ENCODE measurements at places on chromosomes 2 and 18. TPM values are rescaled to one million over a fixed set of nuclear protein-coding genes. Genes with fewer than 3 reads are reported as not detected.

GRCh38 chr2:86807468-86808275, 17.0 kb upstream of the CD8A start:
- H3K27me3 ChIP-seq = peaks cover 8% of the 10 kb centered on the region
- peak; percentile 57 for DNase-seq
- H3K36me3 ChIP-seq = no peaks in the 10 kb centered on the region
- peak overlapping the region; percentile 46 for H3K4me3 ChIP-seq

- H3K36me3 ChIP-seq = no peaks in the 10 kb centered on the region
- H3K4me3 ChIP-seq = no peak overlapping the region
- no peak overlapping the region for H3K27ac ChIP-seq
Observed at GRCh38 chr2:144227427-144228105, 292.4 kb downstream of the ZEB2 start.

GRCh38 chr18:9135912-9136314, 668 bp upstream of the ANKRD12 start:
- H3K27ac ChIP-seq = peak overlapping the region; percentile 92
- DNase-seq = peak; percentile 70
- H3K4me1 ChIP-seq = peaks cover 4% of the 10 kb centered on the region
- H3K4me3 ChIP-seq = peak overlapping the region; percentile 77

DNA sequence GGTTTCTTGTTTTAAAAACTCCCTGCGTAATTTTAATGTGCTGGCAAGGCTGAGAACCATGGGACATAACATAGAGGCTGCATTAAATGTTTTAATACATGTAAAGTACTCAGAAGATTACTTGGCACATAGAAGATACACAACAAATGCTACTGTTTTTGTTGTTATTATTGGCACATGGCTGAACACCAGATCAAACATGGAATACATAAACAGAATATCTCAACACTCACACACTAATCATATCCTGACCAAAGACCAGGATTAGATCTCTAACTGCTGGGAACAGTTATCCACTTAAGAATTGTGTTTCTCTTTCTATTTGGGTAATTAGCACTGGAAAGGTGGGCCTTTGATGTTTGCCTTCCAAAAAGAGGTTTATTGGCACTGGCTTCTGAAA, 69.3 kb downstream of the KCNE4 start:
- H3K27me3 ChIP-seq = no peaks in the 10 kb centered on the region
- no peaks in the 10 kb centered on the region for H3K4me1 ChIP-seq
- no peak for DNase-seq

GRCh38 chr2:27081984-27082772, 3.8 kb downstream of the EMILIN1 start:
- no peaks in the 10 kb centered on the region for H3K27me3 ChIP-seq
- no peak overlapping the region for H3K4me3 ChIP-seq
- peaks cover 9% of the 10 kb centered on the region for H3K4me1 ChIP-seq
- H3K36me3 ChIP-seq = no peaks in the 10 kb centered on the region

GRCh38 chr18:22914633-22915032, 18.5 kb upstream of the RBBP8 start:
- no peaks in the 10 kb centered on the region for H3K36me3 ChIP-seq
- no peak for DNase-seq
- no peak overlapping the region for H3K27ac ChIP-seq
- H3K4me3 ChIP-seq = no peak overlapping the region
- no peaks in the 10 kb centered on the region for H3K27me3 ChIP-seq

DNA sequence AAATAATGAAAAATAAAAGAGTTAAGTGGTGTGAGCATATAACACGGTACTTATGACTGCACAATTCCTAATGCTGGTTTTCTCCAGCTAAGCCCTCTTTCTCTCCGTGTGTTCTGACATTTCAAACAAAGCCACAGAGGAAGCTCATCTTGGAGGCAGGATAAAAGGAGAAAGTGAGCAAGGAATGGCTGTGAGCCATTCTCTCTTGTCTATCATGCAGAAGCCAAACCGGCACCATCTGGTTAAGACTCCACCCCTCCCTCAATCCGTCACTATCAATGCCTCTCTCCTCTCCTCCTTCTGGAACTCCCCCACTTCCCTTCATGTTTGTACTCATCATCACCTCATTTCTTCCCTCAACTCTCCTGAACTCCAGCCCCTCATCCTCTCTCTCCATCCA, 210.4 kb downstream of the TMEM163 start:
- H3K4me1 ChIP-seq = no peaks in the 10 kb centered on the region
- no peaks in the 10 kb centered on the region for H3K36me3 ChIP-seq
- H3K27me3 ChIP-seq = no peaks in the 10 kb centered on the region
- no peak overlapping the region for H3K27ac ChIP-seq
- H3K4me3 ChIP-seq = no peak overlapping the region

- H3K4me3 ChIP-seq = no peak overlapping the region
- H3K27me3 ChIP-seq = no peaks in the 10 kb centered on the region
- no peak overlapping the region for H3K27ac ChIP-seq
- H3K4me1 ChIP-seq = no peaks in the 10 kb centered on the region
- no peaks in the 10 kb centered on the region for H3K36me3 ChIP-seq
Observed at GRCh38 chr2:38038682-38039081, 37.3 kb downstream of the CYP1B1 start.

GRCh38 chr2:169131587-169132512, 62.5 kb downstream of the DHRS9 start:
- no peak overlapping the region for H3K27ac ChIP-seq
- no peaks in the 10 kb centered on the region for H3K36me3 ChIP-seq
- no peak for DNase-seq
- no peaks in the 10 kb centered on the region for H3K4me1 ChIP-seq
- no peak overlapping the region for H3K4me3 ChIP-seq

DNA sequence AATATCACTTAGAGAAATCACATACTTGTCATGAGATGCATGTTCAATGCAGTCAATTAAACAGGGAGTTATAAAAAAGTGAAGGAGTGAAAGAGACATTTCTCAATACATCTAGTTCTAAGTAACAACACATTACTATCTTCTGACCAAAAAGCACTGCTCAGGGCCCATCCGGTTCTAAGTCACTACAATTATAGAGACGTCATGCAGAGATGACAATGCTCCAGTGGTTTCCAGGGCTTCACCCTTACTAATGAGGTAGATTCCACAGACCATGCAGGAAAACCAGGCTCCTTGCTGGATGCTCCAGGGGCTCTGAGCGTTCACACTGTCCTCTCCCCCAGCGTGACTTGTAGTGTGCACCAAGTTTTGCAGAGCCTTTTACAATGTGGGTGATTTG, 88.0 kb downstream of the FTCDNL1 start:
- no peak for DNase-seq
- H3K27ac ChIP-seq = no peak overlapping the region
- no peaks in the 10 kb centered on the region for H3K27me3 ChIP-seq
- no peak overlapping the region for H3K4me3 ChIP-seq
- H3K36me3 ChIP-seq = no peaks in the 10 kb centered on the region

- no peaks in the 10 kb centered on the region for H3K27me3 ChIP-seq
- no peaks in the 10 kb centered on the region for H3K4me1 ChIP-seq
- H3K36me3 ChIP-seq = no peaks in the 10 kb centered on the region
Observed at GRCh38 chr18:5285326-5285725, 10.2 kb downstream of the ZBTB14 start.

- no peak for DNase-seq
- no peak overlapping the region for H3K4me3 ChIP-seq
- no peak overlapping the region for H3K27ac ChIP-seq
- H3K36me3 ChIP-seq = no peaks in the 10 kb centered on the region
- no peaks in the 10 kb centered on the region for H3K27me3 ChIP-seq
Observed at GRCh38 chr2:108169982-108170625, 69.7 kb upstream of the SULT1C3 start.

- no peak overlapping the region for H3K27ac ChIP-seq
- H3K4me1 ChIP-seq = peaks cover 4% of the 10 kb centered on the region
- H3K36me3 ChIP-seq = no peaks in the 10 kb centered on the region
- H3K27me3 ChIP-seq = peaks cover 17% of the 10 kb centered on the region
Observed at GRCh38 chr2:218891275-218892135, 10.9 kb downstream of the WNT10A start.

- no peak overlapping the region for H3K4me3 ChIP-seq
- H3K36me3 ChIP-seq = no peaks in the 10 kb centered on the region
- no peaks in the 10 kb centered on the region for H3K27me3 ChIP-seq
- no peak for DNase-seq
- no peaks in the 10 kb centered on the region for H3K4me1 ChIP-seq
Observed at GRCh38 chr2:15645720-15646385, 54.2 kb downstream of the DDX1 start.

- no peak overlapping the region for H3K27ac ChIP-seq
- no peaks in the 10 kb centered on the region for H3K36me3 ChIP-seq
- no peaks in the 10 kb centered on the region for H3K4me1 ChIP-seq
- no peak overlapping the region for H3K4me3 ChIP-seq
- no peak for DNase-seq
Observed at GRCh38 chr2:154120706-154121105, 249.0 kb downstream of the GALNT13 start.

DNA sequence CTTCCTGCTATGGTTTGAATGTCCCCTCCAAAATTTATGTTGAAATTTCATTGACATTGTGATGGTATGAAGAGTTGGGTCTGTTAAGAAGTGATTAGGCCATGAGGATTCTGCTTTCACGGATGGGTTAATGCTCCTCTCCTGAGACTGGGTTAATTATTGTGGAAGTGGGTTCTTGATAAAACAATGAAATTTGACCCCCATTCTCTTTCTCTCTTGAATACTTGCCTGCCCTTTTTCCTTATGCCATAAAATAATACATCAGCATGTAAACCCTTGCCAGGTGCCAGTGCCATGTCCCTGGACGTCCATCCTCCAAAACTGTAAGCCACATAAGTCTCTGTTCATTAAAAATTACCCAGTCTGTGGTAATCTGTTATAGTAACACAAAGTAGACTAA, 352.8 kb downstream of the LRRTM4 start:
- H3K4me1 ChIP-seq = no peaks in the 10 kb centered on the region
- H3K27me3 ChIP-seq = no peaks in the 10 kb centered on the region
- H3K36me3 ChIP-seq = no peaks in the 10 kb centered on the region
- no peak overlapping the region for H3K27ac ChIP-seq

GRCh38 chr2:179273461-179273962, 8.9 kb upstream of the SESTD1 start:
- H3K27ac ChIP-seq = no peak overlapping the region
- H3K4me3 ChIP-seq = no peak overlapping the region
- no peaks in the 10 kb centered on the region for H3K36me3 ChIP-seq
- no peak for DNase-seq
- no peaks in the 10 kb centered on the region for H3K27me3 ChIP-seq

DNA sequence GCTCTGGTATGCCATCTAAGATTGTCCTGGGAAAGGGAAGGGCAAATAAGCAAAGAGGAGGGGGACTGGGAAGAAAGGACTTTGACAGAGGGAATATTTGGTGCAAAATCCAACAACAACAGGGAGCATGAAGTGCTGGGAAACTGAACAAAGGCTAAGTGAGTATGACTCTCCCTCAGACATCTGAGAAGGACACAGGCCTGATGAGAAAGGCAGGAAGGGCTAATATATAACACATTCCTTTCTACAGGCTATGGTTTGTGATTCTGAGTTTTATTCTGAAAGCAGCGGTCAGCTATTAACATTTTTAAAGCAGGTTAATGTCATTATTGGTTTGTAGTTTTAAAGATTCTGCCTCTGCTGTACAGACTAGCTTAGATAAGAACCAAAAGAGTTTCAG, 1579.5 kb downstream of the LRP1B start:
- no peak overlapping the region for H3K4me3 ChIP-seq
- DNase-seq = no peak
- H3K36me3 ChIP-seq = no peaks in the 10 kb centered on the region
- H3K27me3 ChIP-seq = no peaks in the 10 kb centered on the region
- H3K4me1 ChIP-seq = no peaks in the 10 kb centered on the region

DNA sequence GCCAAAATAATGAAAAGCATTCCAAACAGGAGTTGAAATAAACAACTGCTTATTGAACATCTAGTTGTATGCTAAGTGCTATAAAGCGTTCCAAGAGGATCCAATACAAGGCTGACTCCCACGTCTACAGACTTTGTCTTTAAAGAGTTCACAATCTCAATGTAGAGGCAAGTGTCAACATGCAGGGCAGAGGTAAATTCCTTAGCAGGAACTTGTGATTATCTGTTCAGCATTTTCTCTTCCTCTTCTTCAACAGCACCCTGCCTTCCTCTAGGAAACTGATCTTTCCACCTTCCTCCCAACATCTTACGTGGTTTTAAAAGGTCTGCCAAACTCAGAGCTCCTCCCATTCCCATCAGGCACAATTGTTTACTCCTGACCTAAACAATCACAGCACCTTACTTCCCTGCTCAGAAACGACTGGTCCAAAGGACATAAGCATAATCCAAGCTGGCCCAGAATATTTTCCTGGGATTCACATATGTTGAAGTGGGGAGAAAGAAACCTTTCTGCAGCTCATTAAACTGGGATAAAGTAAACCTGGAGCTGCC, 83.9 kb downstream of the ITSN2 start:
- no peak overlapping the region for H3K27ac ChIP-seq
- peaks cover under 1% of the 10 kb centered on the region for H3K36me3 ChIP-seq
- no peak for DNase-seq
- no peaks in the 10 kb centered on the region for H3K27me3 ChIP-seq

DNA sequence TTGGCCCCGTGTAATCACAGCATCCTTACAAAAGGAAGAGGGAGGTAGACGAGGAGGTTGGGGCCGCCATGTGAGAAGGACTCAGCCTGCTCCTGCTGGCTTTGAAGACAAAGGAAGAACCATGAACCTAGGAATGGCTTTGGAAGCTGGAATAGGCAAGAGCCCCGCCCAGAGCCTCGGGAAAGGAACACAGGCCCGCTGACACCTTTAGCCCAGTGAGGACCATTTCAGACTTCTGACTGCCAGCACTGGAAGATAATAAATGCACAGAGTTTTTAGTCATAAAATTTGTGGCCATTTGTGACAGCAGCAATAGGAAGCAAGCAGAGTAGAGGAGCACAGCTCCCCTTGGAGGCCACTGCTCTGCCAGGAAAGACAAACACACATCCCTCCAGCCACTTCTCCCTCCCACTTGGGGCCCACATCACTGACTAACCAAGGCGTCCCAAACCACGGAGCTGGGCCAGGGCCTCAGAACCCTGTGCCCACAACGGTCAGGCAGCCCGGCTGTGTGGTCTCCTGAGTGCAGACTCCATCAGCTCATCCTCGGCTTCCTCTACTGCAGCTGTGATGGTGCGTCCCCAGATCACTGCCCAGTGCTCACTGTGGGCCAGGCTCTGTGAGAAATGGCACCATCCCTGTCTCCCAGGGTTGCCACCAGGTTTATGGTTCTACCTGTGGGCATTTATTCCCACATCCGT, 39.7 kb downstream of the TFCP2L1 start:
- H3K4me1 ChIP-seq = no peaks in the 10 kb centered on the region
- H3K27me3 ChIP-seq = no peaks in the 10 kb centered on the region
- DNase-seq = no peak
- H3K36me3 ChIP-seq = no peaks in the 10 kb centered on the region
- no peak overlapping the region for H3K4me3 ChIP-seq

- H3K4me1 ChIP-seq = no peaks in the 10 kb centered on the region
- H3K27ac ChIP-seq = no peak overlapping the region
- H3K36me3 ChIP-seq = no peaks in the 10 kb centered on the region
- H3K4me3 ChIP-seq = no peak overlapping the region
- H3K27me3 ChIP-seq = no peaks in the 10 kb centered on the region
Observed at GRCh38 chr2:210913461-210913860, 357.1 kb downstream of the CPS1 start.

GRCh38 chr2:187058198-187058597, 209.2 kb upstream of the ZSWIM2 start:
- DNase-seq = no peak
- peaks cover 12% of the 10 kb centered on the region for H3K4me1 ChIP-seq
- H3K27me3 ChIP-seq = no peaks in the 10 kb centered on the region
- H3K27ac ChIP-seq = no peak overlapping the region

The SIGLEC15 gene
- not detected for total RNA-seq

The KHK gene
- 162 TPM for total RNA-seq

The SERPINB4 gene
- total RNA-seq = not detected

The PMS1 gene
- 8.2 TPM for total RNA-seq

The CKAP2L gene
- total RNA-seq = 0.37 TPM

The IL1R2 gene
- 5.5 TPM for total RNA-seq

The RAB3GAP1 gene
- 16.3 TPM for total RNA-seq

The TANC1 gene
- total RNA-seq = 12.4 TPM

The UGT1A8 gene
- total RNA-seq = 2.8 TPM

The WNT10A gene
- not detected for total RNA-seq

The CXCR1 gene
- 1.0 TPM for total RNA-seq

The SFXN5 gene
- 69.8 TPM for total RNA-seq
